ENCODE measurements at places on chromosomes 7 and 10.

DNA sequence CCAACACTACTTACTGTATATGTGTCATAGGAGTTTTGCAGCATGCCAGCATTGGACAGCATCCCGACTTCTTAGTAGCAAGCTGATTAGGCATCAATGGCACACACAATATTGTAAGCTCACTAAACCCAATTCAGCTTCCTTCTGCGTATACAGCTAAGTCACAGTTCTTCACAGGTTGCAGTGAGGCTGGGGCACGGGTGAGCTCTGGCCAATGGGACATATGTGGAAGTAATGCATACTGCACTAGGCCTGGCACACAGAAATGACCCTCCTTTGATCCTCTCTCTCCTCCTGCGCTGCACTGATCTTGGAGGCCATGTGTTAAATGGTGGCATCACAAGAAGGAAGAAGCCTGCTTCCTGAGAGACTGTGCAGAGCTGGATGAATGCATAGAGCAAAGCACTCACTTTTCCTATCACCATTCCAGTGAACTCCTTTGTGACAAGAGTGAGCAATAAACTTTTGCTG, 11.9 kb downstream of the RAB11FIP2 start:
- DNase-seq: no peak

DNA sequence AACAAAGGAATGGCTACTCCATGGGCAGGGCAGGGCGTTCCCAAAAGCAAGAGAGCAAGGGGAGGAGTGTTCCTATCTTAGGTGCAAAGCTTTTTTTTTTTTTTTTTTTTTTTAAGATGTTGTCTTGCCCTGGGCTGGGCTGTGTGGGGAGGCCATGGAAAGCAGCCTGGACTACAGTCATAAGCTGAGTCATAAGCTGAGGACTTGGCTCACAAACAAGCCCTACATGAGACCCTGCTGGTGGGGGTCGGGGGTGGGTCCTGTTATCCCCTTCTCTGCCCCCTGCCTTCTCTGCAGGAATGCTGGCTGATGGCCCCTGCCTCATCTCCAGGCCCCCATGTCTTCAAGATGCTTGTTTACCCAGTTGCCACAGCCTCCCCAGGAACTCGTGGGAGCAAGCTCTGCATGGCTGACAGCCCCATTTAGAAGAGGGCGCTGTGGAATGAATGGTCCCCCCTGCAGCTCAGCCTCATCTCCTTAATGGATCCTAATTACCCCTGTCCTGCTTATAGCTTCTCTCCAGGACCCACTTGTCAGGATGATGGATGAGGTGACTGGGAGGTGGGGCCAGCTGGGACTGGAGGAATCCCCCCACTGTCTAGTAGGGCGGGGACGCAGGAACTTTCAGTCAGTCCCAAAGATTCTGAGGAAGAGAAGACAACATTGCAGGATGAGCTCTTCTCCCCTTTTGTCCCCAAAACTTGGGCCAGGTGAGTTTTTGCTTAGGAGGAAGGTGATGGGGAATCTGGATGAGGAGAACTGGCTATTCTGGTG, 340.8 kb upstream of the PODXL start:
- no peak for DNase-seq

DNA sequence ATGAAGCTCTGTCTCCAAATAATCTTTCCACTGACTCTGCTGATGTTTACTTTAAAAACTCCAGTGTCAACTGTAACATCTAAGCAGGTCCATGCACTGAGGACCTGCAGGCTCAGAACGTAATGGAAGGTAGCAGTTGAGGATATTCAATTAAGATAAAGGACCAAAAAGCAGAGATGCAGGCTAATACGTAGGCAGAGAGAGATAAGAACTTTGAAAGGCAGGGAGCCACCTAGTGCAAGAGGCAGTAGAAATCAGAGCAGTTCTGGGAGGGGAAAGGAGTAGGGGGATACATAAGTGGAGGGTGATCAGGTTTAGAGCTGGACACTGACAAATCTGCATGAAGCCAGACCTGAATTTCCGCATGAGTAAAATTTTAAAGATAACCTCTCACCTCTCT, 114.5 kb upstream of the POM121L12 start:
- DNase-seq: no peak

DNA sequence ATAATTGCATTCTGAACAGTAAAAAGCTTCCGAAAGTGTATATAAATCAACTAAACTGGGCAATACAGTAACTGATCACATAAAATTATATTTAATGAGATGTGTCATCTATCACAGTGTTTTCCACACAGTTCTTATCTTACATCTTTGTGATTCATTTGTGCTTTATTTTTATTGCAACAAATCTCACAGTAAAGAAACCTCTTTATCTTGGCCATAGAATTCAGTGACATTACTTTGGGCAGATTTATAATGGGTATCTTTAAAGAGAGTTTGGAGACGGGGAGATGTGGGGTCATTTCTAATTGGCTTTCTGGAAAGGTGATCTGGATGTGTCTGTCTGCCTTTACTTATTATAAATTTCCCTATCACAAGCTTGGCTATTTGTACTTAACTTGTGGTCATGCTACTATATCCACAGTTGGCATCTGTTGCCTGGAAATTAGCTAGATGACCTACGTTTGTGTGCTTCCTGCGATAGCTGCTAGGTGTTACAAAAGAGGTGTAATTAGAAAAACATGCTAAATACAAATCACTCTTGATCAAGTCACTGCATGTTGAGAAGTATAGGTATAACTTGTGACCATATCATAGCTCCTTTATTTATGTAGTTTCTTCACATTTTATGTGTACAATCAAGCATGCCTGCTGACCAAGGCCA, 123.8 kb downstream of the ARID5B start:
- no peak for DNase-seq

DNA sequence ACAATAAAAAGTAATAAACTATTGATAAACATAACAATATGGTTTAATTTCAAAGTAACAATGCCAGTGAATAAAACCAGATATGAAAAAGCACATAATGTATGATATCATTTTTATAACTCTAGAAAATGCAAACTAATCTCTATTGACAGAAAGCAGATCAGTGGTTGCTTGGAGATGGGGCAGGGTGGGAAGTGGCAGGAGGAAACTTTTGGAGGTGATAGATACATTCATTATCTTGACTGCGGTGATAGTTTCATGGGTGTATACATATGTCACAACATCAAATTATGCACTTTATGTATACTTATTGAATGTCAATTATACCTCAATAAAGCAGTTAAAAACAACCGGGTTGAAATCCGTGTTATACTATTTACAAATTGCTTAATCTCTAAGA, 16.0 kb upstream of the C1GALT1 start:
- no peak for DNase-seq

GRCh38 chr10:124867304-124867703, 65.7 kb downstream of the ABRAXAS2 start:
- no peak for DNase-seq

GRCh38 chr10:125156739-125157480, 3.5 kb downstream of the CTBP2 start:
- DNase-seq: no peak

DNA sequence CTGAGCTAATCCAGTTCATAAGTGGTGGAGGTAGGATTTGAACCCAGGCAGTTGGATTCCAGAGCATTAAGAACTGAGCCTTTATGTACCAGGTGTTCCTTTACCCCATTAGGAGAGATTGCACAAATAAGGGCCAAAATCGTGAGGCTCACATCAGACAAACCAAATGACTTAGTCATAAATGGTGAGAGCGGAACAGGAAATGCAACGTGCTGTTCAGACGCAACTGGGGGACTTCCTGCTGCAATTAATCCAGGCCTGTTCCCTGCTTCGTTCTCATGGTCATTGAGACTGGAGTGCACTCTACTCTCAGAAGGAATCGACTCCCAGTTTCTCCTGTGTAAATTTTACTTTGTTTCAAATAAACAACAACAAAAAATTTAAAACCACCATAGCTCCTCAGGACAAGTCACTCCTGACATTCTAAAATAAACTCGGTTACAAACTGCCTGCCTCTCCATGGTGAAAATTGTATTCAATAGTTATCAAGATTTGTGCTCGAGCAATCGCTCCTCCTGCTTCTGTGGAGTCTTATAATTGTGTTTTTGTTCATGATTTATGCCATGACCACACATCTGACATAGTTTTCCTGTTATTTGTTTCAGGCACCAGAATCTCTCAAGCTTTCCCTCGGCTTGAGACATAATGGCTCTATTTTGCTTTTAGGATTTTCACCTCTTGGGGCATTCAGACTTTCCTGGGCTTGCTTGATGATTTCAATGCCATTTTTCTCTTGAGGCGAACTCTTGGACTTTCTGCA, 115.3 kb upstream of the BMPER start:
- DNase-seq: no peak

Measured in D341Med (cell line).